ENCODE measurements at places on chromosomes 5 and 9.
A peak's percentile ranks its signal among the peaks of the same experiment; 100 is the strongest.

- no peak for DNase-seq
Observed at GRCh38 chr5:5739490-5739945, 317.0 kb downstream of the ICE1 start.

GRCh38 chr9:86413971-86414880 is 60.0 kb upstream of the TUT7 start:
- DNase-seq: no peak

GRCh38 chr5:125655156-125655555 is 768.1 kb upstream of the GRAMD2B start:
- DNase-seq: no peak

- no peak for DNase-seq
Observed at GRCh38 chr5:92086059-92086811, 703.1 kb upstream of the ARRDC3 start.

GRCh38 chr5:25544652-25545249 is 900.0 kb upstream of the CDH10 start:
- DNase-seq: no peak

DNA sequence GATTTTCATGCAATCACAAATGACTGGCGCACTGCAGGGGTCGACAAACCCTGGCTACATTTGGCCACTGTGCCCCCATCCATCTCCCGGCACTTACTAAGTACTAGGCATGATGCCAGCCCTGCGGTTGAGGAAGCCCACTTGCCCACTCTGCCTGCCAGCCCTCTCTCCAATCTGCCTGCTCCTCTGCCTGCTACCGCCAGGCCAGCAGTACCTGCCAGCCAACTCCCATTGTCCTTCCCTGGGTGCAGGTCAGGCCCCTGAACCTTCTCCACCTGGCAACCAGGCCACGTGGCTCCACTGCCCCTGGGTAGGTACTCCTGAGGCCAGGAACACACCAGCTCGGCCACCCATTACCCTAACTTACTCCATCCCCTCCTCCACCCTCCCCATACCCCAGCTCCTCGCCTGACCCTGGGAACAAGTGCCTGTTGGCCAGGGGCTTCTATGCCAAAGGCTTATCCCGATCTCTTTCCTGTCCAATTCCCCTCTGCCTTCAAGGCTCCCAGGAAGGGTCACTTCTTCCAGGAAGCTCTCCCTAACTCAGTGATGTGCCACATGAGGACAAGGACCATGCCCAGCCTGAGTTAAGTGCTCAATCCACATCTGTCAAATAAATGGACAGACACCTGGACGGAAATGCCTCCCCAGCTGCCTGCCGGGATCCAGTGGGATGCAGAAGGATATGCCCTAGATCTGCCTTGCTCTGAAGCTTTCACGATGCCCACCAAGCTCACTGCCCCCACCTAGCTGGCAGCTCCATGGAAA is 6.6 kb downstream of the EEIG1 start:
- no peak for DNase-seq

DNA sequence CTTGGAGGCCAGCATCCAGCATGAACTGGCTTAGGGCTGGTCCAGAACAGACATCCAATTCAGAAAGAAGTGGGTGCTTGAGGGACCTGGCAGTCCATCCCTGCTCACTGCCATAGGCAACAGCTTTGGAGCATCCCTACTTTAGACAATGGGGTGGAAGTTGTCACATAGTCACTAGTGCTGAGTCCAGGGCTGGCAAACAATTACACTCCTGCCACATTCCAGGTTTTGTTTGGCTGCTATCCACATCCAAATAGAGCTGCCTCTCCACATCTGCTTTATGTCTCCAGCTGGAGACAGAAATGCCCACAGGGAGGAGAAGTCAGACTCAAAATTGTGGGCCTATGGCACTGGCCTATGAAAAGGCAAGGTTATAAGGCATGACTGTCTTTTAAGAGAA is 7.0 kb downstream of the FSTL4 start:
- DNase-seq: no peak

GRCh38 chr5:25568294-25568693 is 923.5 kb upstream of the CDH10 start:
- DNase-seq: no peak

GRCh38 chr5:179623906-179624741 is 653 bp upstream of the HNRNPH1 start:
- peak; percentile 19 for DNase-seq
